ENCODE measurements at places on chromosomes 6 and 20.

- DNase-seq: no peak
These were observed 11.8 kb upstream of the SNPH start for GRCh38 chr20:1254254-1254653.

DNA sequence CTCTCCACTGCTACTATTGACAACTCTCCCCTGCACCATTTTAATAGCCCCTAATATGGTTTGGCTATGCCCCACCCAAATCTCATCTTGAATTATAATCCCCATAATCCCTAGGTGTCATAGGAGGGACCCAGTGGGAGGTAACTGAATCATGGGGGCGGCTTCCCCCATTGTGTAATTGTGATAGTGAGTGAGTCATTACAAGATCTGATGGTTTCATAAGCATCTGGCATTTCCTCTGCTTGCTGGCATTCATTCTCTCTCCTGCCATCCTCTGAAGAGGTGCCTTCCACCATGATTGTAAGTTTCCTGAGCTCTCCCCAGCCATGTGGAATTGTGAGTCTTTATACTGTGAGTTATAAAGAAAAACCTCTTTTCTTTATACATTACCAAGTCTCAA lies 74.1 kb upstream of the TCF21 start:
- DNase-seq: no peak

- DNase-seq: peak; percentile 30
These were observed 143.9 kb upstream of the ZNF217 start for GRCh38 chr20:53737396-53738038.

DNA sequence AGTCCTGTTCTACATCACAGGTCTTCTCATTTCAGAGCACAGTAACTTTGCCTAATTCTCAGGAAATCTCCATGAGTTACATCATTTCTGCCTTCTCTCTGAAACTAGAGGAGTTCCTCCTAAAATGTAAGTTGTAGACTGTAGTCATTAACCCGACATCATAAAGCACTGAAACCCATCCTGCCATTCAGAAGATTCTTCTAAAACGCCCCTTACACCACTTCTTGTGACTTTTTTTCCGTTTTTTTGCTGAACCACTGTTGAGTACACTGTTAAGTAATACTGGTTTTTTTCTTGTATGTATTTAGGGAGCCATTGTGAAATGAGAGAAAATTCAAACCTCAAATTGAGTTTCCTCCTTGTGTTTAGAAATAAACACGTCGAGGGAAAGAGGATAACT lies 117.3 kb downstream of the MAP3K4 start:
- DNase-seq: no peak

DNA sequence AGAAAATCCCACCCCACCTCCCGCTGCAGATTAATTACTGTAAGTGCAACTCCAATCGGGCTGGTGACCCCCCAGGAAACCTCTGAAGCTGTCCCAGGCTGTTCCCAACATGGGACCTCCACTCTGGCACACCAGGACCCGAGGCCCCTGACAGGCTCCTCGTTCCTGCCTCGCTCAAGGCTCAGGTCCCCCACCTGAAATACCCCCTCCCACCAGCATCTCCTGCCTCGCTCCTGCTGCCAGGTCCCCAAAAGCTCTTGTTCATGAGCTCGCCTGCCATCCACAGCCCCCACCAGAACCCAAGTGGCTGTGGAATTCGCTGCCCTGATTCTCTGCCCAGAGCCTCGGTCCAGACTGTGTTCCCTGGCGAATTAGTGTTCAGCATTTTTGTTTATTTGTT lies 26.1 kb downstream of the NPEPL1 start:
- DNase-seq: peak; percentile 1

GRCh38 chr6:42627044-42627443 lies 63.2 kb downstream of the UBR2 start:
- no peak for DNase-seq

DNA sequence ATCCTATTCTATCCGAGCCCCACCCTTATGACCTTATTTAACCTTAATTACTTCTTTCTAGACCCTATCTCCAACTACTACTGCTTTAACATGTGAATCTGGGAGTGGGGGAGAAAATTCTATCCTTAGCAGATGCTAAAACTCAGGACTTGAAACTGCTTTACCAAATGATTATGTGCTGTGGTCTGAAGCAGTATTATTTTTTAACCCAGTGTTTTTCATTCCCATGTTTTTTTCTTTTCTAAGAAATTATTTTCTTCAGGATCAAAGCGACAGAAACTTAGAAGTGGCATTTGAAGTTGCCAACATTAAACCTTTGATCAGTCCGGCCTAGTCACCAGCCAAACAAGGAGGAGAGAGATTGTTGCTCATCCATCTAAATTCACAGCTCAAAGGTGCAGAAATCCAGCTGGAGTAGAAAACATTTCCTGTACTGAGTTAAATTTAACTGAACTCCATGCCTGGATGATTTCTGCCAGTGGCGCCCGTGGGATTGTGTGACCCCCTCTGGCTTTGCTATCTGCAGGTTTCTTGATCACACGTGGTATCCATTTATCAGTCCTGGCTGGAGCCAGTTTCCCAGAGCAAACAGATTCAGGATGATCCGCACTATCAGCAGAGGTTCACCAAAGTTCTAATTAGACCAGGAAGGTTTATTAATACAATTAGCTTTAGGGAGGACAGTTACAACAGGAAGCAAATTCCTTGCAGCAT lies 300.5 kb downstream of the PLCB1 start:
- no peak for DNase-seq

DNA sequence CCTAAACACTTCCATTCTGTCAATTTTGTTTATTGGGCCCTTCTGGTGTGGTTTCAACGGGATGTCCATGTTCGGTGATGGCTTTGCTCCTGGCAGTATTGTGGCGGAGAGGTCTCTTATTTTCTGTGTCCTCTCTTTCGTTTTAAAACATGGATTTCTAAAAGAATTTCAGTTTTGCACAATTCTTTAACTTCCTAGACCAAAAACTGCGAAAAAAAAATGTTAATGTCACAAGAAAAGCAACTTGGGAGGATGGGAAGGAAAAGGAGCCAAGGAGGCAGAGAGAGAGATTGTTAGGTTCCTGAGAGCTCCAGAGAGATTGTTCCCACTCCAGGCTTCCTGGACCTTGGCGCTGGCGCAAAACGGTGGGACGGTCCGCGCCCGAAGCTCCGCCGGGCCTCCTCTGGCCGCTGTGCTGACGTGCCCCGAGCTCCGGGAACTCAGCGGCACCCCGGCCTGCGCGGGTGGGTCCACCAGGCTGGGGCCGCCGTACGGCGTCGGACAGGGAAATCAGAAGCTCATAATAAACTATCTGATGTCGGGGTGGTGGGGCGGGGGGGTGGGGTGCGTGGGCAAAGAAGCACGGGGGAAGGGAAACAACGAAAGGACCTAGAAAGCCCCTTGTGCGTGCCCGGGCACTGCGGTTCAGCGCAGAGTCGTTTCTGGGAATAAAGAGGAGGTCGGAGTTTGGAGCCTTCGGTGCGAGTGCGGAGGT lies 951 bp upstream of the OLIG3 start:
- DNase-seq: no peak

- no peak for DNase-seq
These were observed 117.5 kb upstream of the BEND6 start for GRCh38 chr6:56837322-56837894.

Measured in GM03348 (cell line).